ENCODE measurements at places on chromosomes 5 and 9. TPM values are rescaled to one million over a fixed set of nuclear protein-coding genes. Genes with fewer than 3 reads are reported as not detected.

- peak; percentile 6 for DNase-seq
These were observed 566 bp upstream of the FOCAD start for GRCh38 chr9:20683351-20684034.

DNA sequence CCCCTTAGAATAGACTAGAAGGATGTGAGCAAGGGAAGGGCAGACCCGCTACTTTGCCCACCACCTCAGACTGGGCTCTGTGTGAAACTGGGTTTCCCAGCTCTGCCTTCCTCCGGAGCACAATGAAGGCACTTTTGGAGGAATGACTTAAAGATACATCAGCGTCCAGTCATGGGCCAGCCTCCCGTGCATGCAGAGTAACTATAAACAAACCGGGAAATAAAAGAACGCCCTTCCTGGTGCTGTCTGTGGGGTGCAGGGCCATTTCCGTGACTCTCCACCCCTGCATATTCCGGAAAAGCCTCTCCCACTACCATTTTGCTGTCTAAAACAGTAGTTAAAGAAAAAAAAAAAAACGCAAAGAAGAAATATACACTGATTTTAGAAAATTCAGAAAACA is 165.9 kb upstream of the IRX4 start:
- no peak for DNase-seq

SPATA31C1 gene
- polyA plus RNA-seq, result 0.55 TPM

DNA sequence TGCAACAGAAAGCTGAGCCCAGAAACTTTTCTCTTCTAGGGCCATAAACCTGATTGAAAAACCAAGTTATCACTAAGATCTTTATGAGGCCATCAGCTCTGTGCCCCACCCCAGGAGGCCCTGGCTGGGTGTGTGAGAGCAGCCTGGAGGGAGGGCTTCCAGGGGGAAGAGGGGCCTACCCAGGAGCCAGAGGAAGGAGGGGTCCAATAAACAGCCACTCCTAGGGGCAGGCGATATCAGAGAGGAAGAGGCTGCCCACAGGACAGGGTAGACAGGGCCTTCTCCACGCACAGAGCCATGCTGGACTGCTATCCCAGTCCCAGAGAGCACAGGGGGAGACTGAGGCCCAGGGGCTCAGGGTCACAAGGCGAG is 4.5 kb upstream of the CDX1 start:
- no peak for DNase-seq

GABBR2 gene
- 5.2 TPM for polyA plus RNA-seq

- no peak for DNase-seq
These were observed 152.9 kb upstream of the MOCS2 start for GRCh38 chr5:53262348-53262970.

DNA sequence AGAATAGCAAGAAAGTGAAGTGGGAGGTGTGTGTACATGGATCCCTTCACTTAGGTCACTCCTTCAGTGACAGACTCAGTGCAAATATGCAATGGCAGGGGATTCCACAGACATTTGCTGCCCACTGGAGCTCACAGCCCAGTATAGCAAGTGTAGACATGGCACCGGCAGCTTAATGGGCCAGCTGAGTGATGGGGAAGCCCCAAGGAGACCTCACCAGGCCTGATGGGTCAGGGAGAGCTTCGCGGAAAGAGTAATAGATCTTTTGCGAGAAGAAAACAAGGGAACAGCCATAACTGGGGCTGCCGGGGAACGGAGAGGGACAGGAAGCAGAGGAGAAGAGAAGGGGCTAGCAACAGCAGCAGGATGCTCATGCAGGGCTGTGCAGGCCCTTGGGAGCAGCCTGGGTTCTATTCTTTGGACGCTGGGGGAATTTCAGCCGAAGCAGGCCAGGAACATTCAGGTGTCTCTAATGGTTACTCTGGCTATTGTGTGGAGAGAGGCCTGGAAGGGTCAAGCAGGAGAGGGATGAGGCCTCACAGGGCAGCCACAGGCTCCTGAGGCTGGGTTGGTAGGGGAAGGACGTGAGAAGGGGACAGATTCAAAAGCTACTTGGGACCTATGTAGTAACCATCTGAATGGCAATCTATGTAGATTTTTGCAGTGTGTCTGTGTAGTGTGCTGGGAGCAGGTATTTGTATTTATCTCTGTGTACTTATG is 27.0 kb downstream of the TCF7 start:
- no peak for DNase-seq

- DNase-seq, result no peak
These were observed 6.9 kb downstream of the RAB14 start for GRCh38 chr9:121194730-121195129.

C5orf58 gene
- 0.30 TPM for polyA plus RNA-seq

DNA sequence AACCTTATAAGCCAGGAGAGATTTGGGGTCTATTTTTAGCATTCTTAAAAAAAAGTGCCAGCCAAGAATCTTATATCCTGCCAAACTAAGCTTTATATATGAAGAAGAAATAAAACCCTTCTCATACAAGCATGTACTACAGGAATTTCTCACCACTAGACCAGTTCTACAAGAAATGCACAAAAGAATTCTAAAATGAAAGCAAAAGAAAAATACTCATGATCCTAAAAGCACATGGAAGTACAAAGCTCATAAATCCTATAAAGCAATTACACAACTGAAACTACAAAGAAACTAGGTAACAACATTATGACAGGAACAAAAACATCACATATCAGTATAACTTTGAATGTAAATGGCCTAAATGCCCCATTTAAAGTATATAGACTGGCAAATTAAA is 34.5 kb upstream of the HTR4 start:
- no peak for DNase-seq

IL7R gene
- polyA plus RNA-seq, result 0.72 TPM

DNA sequence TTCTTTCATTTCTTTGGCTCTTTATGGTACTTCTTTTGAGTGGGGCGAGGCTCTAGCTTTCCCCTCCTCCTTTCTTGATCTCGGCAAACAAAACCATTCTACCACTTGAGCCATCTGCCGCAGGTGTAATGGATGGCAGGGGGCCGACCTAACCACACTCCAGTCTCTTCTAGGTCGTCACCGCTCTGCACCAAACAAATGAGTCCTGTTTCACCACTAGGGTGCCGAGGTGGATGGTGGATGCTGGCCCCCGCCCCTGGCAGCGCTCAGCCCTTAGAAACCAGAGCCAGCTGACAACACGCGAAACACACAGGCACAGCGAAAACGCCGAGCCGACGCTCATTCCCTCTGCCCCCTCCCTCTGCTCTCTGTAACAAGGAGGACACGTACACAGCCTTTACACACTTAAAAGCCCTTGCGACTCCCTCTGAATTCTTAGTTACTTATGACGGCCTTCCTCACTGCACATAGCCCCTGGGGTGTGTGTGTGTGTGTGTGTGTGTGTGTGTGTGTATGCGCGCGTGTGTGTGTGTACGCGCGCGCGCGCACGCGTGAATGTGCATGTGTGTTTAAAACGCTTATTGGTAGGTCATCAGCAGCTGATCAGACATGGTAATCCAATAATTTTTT is 199.4 kb downstream of the MEF2C start:
- no peak for DNase-seq

ERCC8 gene
- polyA plus RNA-seq, result 22.3 TPM

TAF1L gene
- polyA plus RNA-seq, result 0.08 TPM
